Activated naive CD4-positive, alpha-beta T cell (primary cell): ENCODE measurements at places on chromosomes 2 and 18.

GRCh38 chr2:205967391-205968075 is 118.4 kb downstream of the INO80D start:
- no peak for DNase-seq

GRCh38 chr2:199940373-199940772 is 14.9 kb downstream of the TYW5 start:
- no peak for DNase-seq

DNA sequence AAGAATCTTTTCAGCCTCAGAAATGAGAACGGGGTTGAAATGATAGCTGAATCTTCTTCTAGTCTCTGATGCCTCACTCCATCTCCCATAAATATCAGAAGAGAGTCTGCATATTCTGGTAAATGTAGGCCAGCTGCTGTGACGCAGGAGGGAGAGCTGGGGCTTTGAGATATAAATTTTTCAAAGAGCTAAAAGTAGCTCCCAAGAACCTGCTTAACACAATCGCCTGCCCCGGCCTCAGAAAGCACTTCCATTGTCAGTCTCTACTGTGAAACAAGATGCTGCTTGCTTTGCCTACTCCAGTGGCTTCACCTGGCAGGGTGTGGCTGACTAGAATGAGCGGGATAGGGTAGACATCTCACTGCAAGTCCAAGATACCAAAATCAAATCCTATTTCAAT is 105.0 kb upstream of the CCDC150 start:
- no peak for DNase-seq

DNA sequence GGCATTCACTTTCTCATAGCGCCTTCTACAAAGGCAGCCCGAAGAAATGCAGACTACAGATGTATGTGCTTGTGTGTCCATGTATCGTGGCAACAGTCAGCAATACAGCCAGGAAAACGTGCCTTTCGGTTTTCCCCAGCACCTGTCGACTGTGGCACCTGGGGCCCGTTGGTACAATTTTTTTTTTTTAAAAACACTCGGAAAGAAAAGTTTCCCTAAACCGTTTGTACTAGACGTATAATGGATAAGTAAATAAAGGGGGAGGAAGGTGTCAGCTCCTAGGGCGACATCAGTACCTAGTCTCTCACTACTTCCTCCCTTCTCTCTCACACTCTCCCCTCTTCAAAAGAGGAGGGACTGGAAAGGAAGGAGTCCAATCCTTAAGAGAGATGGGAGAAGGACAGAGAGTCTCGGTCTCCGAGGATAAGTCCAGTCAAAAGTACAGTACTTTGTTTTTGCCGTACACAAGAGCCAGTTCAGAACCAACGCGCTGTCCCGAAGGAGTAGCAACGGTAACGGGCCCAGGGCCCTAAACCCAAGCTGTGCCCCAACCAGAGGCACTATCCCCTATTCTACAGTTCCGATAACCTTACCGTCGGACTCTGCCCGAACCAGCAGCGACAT is 759 bp downstream of the PPP4R3B start:
- DNase-seq = peak; percentile 10

DNA sequence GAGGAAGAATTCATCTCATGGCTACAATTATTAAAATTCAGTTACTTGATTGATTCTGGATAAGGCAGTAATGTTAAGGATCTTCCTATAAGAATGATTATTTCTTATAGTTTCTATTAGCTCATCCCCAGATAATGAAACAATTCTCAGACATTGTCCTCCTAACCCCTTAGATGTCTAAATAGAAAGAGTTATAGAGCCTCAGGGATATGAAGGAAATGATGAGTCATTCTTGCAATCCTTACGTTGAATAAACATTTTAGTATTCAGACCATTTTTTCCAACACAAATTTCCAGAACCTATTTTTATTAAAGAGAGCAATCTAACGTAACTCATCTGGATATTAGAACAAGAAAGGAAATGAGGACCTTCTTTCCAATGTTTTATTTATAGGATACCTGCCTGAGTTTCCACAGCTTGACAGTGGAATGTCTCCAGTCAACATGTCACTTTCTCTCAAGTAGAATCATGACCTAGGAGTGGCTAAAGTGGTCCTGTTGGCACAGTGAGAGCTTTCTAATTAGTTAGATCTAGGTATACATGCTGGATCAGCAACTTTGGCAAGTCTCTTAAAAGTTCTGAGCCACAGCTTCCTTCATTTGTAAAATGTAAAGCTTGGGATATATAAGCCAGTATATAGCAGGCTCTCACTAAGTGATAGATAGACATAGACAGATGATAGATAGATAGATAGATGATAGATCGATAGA is 88.0 kb upstream of the RAB27B start:
- no peak for DNase-seq

DNA sequence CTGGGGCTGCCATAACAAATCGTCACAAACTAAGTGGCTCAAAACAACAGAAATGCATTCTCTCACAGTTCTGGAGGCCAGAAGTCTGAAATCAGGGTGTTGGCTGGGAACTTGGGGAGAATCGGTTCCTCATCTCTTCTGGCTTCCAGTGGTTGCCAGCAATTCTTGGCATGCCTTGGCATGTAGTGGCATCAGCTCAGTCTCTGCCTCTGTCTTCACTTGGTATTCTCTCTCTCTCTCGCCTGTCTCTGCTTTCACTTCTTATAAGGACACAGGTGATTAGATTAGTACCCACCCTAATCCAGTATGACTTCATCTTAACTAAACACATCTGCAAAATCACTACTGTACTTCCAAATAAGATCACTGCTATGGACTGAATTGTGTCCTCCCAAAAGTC is 695.4 kb upstream of the ID2 start:
- DNase-seq = no peak

DNA sequence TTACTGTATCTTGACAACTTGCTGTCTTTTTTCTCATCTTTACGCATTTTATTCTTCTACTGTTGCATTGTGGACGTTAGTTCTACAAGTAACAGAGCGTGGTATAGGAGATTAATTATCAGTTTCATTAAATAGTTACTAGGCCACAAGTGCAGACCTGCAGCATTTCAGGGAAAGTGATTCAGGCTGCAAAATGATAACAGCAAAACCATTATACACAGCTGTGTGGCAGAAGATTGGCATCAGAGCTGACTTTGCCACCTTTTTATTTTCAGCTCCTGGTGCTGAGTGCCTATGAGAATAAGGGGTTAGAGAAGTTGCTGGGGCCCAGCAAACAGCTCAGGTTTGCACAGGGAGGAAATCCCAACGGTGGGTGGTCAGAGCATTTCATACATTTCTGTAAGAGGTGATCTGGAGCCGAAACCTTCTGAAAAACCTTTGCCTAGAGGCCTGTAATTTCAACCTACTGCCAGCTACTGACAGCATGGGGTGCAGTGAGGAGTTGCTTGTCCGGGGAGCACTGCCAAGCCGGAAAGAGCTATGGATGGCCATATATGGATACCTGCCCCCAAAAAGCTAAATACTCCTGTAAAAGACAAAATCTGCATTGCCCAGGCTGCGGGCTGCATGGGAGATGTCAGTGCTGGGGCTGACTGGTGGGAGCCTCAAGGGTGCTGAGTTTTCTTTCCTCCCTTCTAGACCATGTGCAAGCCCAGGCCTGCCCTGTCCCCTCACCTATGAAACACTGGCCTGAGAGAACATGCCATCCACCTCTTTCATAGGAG is 2.7 kb upstream of the CCBE1 start:
- no peak for DNase-seq

- DNase-seq = no peak
Measured at GRCh38 chr18:69435000-69435399, 34.3 kb downstream of the DOK6 start.

DNA sequence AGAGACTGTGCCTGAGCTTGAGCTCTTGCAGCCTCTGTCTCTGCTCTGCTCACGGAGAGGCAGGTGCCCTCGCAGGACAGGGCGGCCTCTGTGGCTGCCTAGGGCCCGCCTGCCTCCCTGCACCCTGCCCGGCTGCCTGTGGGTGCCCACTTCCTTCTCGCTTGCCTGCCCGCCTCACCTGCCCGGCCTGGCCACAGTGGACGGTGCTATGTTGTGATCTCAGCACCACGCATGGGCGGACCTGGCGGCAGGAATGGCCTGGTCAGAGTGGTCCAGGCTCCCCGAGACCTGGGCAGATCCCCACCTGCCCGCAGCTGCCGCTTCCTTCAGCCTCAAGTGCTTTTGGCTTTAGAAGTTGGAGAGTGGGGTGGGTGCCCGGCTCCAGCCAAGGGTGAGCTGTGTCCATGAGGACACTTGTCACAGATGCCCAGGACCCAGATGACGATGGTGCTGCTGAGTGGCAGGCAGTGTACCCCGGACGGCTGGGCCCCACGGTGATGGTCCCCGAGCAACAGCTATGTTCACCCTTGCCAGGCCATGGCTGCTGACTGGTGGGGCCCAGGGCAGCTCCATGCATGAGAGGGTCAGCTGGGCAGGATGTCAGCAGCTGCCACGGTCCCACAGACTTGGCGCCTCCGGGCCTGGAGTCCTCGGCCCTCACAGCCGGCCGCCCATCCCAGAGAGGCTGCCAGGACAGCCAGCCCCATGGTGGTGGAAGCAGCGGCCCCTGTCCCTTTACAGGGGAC is 25.3 kb downstream of the RTP5 start:
- no peak for DNase-seq

DNA sequence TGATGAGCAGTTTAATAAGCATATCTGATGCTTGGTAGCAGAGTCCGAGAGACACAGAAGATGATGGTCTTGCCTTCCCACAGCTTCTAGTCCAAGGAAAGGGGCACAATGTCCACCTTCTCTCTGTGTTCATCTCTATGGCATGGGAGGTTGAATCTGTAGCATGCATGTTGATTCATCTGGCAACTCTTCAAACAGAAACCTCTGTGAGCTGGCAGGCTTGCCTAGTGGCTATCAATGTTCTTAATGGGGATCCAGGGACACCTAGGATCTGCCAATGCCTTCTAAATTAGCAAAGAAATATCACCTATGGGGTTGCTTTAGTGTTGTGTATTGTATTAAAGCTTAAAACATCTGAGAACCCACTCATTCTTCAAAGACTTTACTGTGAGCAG is 170.8 kb downstream of the INO80D start:
- no peak for DNase-seq

GRCh38 chr2:1613731-1614354 is 130.5 kb downstream of the PXDN start:
- no peak for DNase-seq

DNA sequence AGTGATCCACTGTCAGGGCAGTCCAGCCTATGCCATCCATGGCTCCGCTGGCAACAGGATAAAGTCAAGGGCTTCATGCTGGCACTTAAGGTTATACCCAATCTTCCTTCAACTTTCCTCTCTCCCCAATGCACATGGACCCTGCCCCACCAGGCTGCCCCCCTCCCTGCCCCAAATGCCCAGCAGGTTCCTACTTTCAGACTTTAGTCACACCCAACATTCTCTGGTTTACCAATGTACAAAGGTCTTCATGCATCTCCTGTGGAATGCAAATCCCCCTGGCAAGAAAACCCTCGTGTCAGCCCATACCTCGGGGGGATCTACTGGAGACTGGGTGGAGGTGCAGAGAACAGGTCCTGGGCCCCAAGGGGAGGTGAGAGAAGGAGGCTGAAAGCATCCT is 59.3 kb downstream of the MCFD2 start:
- DNase-seq = no peak

- no peak for DNase-seq
Measured at GRCh38 chr2:127560201-127560930, 24.9 kb downstream of the MYO7B start.

- DNase-seq = no peak
Measured at GRCh38 chr18:68262690-68263294, 452.1 kb downstream of the TMX3 start.

DNA sequence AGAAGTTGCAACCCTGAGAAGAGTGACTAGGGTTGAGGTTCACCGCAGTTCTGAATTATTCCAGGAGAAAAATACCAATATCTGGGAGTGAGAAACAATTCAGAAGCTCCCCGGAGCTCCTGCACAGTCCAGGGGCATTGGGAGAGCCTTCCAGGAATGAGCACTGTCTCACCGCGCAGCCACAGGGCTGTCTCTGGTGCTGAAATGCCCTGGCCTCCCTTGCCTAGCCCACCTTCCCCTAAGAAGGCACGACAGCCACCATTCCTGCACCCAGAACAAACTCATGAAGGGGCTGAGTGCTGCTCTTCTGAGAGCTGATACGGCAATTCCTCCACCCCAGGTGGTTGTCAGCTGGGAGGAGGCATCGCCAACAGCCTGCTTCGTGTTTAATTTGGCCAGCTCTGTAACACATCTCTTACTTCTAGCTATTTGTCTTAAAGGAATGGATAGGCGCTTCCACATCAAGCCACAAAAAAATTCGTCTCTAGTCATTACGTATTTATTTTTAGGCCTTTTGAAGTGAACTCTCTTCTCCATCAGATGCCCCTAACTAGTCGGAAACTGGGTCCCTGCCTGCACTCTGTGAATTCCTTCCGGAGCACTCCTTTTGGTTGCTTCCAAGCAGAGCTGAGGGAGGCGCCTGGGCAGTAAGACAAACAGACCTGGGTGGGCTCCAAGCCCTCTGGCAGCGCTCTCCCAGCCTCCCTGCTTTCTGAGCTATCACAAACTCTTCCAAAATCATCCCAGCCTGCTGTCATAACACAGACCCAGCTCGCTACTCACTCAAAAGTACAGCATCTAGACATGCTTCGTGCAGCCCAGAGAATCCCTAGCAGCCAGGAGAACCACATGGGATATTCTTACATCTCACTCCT is 120.5 kb upstream of the CCDC68 start:
- no peak for DNase-seq

- no peak for DNase-seq
Measured at GRCh38 chr2:12684471-12684936, 32.2 kb upstream of the TRIB2 start.

DNA sequence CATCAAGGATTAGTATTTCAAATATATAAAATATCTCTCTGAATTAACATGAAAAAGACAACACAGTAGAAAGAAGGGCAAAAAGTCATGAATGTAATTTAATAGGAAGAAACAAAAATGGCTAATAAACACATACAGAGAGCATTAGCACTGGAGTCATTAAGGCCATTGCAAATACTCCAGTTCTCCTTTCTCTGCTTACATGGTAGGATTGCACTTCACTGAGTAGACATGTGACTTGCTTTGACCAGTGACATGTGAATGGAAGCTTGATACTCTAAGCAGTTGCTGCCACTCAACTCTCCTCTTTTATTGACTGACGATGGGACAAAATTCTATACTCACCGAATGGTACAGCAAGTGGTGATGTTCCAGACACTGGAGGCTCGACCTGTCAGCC is 153.9 kb upstream of the LGALSL start:
- no peak for DNase-seq

DNA sequence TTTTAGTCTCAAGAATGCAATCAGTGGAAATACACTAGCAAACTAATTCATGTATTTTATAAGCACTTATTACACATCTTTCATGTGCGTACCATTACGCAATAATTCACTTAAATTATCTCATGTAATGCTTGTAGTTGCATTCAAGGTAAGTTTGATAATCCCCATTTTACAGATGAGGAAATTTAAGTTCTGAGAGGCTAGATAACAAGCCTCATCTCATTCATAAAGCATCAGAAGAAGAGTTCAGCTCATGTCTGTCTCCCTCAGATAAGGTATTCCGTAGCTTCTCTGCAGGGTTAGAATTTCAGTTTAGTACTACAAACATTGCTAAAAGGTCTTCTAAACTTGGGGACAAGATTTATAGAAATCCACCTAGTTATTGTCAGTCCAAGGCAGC is 47.8 kb downstream of the HNMT start:
- no peak for DNase-seq

- no peak for DNase-seq
Measured at GRCh38 chr2:10541081-10541480, 93.0 kb upstream of the ODC1 start.

GRCh38 chr2:210654091-210654490 is 97.7 kb downstream of the CPS1 start:
- no peak for DNase-seq

GRCh38 chr2:225040856-225041206 is 1.4 kb downstream of the DOCK10 start:
- no peak for DNase-seq

GRCh38 chr2:145085612-145086011 is 565.7 kb upstream of the ZEB2 start:
- DNase-seq = no peak
